CD4-positive, alpha-beta T cell treated with Interleukin-4 for 1 hour (primary cell): ENCODE measurements at places on chromosomes 3 and 15.

DNA sequence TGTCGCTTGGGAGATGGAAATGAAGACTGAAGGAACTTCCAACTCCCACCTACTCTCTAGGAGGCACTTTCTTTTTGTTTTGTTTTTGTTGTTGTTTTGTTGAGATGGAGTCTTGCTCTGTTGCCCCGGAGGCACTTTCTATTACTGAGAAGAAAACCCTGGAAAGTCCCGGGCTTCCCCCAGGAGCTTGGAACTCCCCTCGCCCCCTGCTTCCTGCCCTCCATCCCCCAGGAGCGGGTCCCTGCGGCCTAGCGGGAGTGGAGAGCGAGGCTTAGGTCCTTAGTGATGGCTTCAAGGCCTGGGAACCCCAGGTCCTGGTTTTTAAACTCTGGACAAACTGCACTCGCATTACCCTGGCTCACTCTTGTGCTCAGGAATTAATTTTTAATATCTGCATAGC, 195.7 kb downstream of the OCA2 start:
- no peak for DNase-seq

- DNase-seq, result no peak
These were observed 84.4 kb downstream of the THSD4 start for GRCh38 chr15:71199384-71200351.

- DNase-seq, result peak; percentile 41
These were observed 114.2 kb downstream of the KLF13 start for GRCh38 chr15:31440754-31441311.

GRCh38 chr3:115986555-115987207, 363.4 kb downstream of the GAP43 start:
- no peak for DNase-seq

DNA sequence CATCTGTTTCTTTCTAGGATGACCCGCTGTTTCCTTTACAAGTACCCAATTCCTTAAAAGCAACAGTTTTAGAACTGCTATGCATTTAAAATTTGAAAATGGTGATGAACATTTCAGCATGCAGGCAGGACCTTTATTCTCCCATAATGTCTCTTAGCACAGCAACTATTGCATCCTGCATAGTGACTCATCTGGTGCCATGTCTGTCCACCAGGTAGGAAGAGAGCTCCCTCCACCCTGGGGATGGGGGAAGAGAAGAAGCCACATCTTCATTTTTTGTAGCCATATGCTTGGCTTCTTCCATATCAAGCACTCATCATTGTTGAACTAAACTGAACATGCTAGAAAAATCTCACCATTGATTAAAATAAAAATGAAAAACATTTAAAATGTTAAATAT, 9.9 kb downstream of the GPR15 start:
- DNase-seq, result no peak

DNA sequence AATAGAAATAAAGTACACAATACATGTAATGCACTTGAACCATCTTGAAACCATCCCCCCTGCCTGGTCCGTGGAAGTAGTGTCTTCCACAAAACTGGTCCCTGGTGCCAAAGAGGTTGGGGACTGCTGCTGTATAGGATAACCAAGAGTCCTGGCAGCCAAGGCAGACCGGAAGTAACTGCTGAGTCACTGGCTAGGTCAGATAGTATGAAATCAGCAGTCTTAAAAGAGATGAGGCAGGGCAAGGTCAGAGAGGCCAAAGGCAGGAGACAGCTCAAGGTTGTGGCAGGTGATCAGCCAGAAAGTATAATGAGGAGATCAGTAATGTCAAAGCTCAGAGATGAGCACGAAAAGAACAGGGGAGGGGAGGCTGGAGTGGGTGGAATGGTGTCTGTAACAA, 60.2 kb downstream of the MAP3K13 start:
- no peak for DNase-seq

- DNase-seq, result no peak
These were observed 130.6 kb downstream of the STAG1 start for GRCh38 chr3:136621628-136622027.

GRCh38 chr3:190338717-190339116, 16.5 kb upstream of the CLDN1 start:
- DNase-seq, result no peak

DNA sequence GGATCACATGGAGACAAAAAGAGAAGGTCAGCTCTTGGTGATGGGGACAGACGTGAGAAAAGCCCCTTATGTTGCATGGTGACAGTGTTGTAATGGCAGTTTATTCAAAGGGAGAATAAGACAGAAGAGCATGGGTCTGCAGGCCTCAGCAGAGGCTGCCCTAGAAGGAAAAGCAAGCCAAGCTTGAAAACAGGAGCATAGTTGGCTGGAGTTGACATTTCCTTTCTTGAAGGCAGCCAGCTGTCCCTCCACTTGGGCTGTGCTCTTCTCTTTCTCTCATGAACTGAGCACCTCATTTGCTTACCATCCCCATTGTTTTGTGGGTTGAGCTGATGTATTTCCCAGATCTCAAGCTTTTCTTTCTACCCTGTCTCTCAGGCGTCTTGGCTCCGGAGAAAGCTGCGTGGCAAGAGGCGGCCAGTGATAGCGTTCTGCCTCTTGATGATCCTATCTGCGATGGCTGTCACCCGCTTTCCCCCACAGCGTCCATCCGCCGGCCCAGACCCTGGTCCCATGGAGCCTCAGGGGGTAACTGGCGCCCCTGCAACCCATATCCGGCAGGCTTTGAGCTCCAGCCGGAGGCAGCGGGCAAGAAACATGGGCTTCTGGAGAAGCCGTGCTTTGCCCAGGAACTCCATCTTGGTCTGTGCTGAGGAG, 52.9 kb downstream of the GASK1A start:
- no peak for DNase-seq

GRCh38 chr3:110810356-110810755, 261.3 kb upstream of the NECTIN3 start:
- DNase-seq, result no peak

GRCh38 chr3:165846056-165846455, 8.8 kb upstream of the BCHE start:
- no peak for DNase-seq

DNA sequence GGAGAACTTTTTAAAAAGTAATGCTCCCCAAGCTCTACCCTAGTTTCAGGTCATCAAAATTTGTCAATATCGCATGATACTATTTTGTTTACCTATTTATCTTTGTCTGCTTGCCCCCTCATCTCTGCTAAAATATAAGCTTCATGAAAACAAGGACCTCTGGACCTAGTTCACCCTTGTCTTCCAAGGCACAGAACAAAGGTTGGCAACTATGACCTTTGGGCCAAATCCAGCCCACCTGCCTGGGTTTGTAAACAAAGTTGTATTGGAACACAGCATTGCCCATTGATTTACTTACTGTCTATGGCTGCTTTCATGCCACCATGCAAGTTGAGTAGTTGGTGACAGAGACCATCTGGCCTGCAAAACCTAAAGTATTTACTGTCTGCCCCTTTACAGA, 462.2 kb upstream of the SUCLG2 start:
- DNase-seq, result no peak
